Activated T-helper 2 cell treated with anti-CD3 and anti-CD28 coated beads, Interferon-gamma antibody, Interleukin-2, Interleukin-4, amounts not matched to agents 10 μg/mL and 5 μg/mL and 100 μg/mL, durations not matched to agents 14 hours and 24 hours and 36 hours (primary cell): ENCODE measurements at places on chromosomes 7 and 10. TPM values are rescaled to one million over a fixed set of nuclear protein-coding genes. Genes with fewer than 3 reads are reported as not detected.

NODAL gene
- not detected in 2 replicates for total RNA-seq

ASB10 gene
- not detected in 2 replicates for total RNA-seq

PCGF5 gene
- total RNA-seq = 35.9 and 36.9 TPM in 2 replicates

DNA sequence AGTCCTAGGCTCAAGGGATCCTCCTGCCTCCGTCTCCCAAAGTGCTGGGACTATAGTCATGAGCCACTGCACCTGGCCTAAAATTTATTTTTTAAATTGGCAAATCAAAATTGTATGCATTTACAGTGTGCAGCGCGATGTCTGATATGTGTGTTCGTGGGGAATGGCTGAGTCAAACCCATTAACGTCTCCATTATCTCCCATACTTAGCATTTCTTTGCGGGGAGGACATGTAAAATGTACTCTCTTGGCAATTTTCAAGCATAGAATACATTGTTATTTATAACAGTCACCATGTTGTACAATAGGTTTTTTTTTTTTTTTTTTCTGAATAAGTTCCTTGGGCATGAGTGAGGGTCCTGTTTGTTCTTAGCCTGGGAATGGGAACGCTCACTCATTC is 3.8 kb downstream of the TMEM184A start:
- no peak overlapping the region for H3K4me3 ChIP-seq
- no peak for DNase-seq
- H3K27ac ChIP-seq = no peak overlapping the region
- H3K4me1 ChIP-seq = no peaks in the 10 kb centered on the region
- no peaks in the 10 kb centered on the region for H3K36me3 ChIP-seq

- no peak overlapping the region for H3K4me3 ChIP-seq
- no peaks in the 10 kb centered on the region for H3K4me1 ChIP-seq
- H3K27ac ChIP-seq = no peak overlapping the region
- no peaks in the 10 kb centered on the region for H3K36me3 ChIP-seq
- no peaks in the 10 kb centered on the region for H3K27me3 ChIP-seq
These were observed 60.5 kb upstream of the CPXM2 start for GRCh38 chr10:123952099-123952498.
